ENCODE measurements at places on chromosomes 7 and 10.
A peak's percentile ranks its signal among the peaks of the same experiment; 100 is the strongest.

GRCh38 chr7:123749537-123749857 is 694 bp upstream of the WASL start:
- DNase-seq, result peak; percentile 64

DNA sequence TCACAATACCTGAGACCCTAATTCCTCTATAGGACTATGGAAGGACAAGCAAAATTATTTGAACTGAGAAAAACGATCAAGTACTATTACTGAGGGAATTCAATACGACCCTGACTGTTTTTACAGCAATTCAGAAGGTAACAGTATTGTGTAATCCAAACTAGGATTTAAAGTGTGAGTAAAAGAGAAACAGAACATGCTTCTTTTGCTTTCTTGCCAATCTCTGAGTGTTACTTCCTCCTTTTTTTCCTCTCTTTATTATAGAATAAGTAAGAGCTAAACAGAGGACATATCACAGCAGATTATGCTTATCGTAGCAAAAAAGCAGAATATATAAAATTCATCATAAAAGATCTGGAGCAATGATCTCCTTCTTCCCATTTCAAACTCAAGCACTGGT is 292.1 kb downstream of the THSD7A start:
- no peak for DNase-seq

DNA sequence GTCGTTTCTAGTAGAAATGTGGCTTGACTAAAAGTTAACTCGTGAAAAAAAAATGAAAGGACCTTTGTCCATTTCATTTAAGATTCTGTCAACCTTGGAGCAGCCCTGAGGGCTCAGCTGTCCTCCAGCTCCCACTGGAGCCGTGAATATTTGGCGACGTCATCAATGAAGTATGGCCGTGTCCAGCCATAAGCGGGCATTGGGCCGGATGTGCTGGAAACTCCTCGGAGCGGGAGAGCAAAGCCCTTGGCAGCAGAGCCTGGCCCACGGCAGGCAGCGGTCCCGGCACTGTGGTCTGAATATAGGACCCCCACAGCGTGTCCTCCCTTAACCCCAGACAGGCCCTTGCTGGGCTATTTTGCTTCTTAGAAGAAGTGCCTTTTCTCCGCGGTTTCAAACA is 50.0 kb downstream of the JAKMIP3 start:
- DNase-seq, result no peak

DNA sequence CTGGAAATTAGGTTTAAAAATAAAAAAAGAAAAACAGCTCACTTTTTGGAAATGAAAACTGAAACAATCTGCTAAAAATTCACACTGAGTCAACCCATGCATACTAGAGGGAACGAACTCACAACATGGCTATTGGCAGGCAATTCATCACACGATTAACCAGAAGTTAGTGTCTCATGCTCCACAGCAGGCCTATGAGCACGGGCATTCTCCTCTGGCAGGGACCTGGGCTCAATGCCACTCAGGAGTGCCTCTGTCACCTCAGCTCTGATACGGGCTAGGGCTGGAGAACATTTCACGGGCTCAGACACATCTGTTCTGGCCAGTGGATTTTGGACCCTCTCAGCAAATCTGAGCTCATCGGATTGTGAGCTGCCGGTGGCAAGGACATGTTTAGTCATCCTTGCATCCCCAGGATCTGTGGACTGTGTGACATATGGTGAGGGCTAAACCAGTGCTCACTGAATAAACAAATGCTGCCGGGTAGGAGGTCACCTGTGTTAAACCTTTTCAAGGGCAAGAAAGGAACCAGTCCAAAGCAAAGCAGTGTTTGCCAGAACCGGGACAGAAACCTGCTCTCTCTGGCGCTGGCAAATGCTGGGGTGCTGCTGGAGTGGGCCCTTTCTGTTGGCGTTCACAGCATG is 40.1 kb downstream of the POLR3A start:
- DNase-seq, result no peak

DNA sequence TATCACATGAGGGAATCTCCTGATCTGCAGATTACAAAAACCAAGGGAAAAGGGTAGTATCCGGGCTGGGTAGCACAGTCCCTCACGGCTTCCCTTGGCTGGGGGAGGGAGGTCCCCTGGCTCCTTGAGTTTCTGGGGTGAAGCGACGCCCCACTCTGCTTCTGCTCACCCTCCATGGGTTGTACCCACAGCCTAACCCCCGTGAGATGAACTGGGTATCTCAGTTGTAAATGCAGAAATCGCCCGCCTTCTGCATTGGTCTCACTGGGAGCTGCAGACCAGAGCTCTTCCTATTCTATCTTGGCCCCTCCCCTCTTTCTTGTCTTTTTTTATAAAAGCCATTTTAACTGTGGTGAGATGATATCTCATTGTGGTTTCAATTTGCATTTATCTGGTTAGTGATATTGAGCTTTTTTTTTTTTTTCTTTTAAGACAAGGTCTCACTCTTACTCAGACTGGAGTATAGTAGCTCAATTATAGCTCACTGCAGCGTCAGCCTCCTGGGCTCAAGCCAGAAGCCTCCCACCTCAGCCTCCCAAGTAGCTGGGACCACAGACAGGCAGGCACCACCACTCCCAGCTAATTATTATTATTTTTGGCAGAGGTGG is 87.8 kb downstream of the ABCC2 start:
- DNase-seq, result no peak

GRCh38 chr7:89334797-89335196 is 539.3 kb upstream of the TEX47 start:
- no peak for DNase-seq

- DNase-seq, result no peak
Observed at GRCh38 chr10:91156196-91156595, 64.3 kb upstream of the PCGF5 start.
